NCI-H1092 (cell line): ENCODE measurements at places on chromosomes 12 and 14.
A peak's percentile ranks its signal among the peaks of the same experiment; 100 is the strongest.

GRCh38 chr14:106308839-106309389 is 782.5 kb downstream of the TMEM121 start:
- no peak for DNase-seq

- DNase-seq, result peak; percentile 84
These were observed 164.6 kb downstream of the TMEM117 start for GRCh38 chr12:44000309-44000952.

DNA sequence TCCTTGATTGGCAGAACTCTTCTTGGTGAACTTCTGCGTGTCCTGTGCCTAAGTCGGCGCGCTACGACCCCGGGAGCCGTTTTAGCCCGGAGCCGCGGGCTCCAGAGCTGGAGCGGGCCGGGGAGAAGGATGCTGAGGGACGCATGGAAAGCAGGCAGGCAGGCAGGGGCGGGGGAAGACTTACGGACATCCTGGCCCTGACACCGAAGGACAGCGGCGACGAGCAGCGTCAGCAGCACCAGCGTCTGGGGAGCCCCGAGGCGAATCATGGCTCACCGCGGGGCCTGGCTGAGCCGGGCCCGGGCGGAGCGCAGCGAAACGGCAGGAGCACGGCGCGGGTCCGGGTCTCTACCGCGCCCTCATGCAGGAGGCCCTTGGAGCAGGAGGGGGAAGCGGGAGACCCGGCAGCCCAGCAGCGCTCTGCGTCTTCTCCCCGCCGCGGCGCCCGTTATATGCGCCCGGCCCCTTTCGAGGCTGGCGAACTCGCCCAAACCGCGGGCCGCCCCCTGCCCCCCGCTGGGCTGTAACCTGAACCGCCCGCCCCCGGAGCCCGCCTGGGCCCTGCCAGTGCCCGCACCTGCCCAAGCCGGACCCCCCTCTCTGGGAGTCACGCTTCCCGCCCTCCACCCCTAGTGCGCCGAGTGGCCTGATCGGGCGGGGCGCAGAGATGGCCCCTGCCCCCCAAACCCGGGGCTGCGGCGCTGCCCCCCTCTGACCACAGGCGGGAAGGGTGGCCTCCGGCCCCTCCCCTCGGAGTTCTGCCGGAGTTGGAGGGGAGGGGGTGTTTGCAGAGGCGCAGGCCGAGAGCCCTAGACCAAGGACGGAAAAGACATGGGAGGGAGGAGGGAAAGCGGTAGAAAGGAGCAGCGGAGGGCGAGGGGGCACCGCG is at the start of gene COL2A1:
COL2A1 (minus strand) TSS at position 424 of the 889 bp plus-strand sequence; CDS start at position 269, 155 bp downstream.
- DNase-seq, result peak; percentile 70

DNA sequence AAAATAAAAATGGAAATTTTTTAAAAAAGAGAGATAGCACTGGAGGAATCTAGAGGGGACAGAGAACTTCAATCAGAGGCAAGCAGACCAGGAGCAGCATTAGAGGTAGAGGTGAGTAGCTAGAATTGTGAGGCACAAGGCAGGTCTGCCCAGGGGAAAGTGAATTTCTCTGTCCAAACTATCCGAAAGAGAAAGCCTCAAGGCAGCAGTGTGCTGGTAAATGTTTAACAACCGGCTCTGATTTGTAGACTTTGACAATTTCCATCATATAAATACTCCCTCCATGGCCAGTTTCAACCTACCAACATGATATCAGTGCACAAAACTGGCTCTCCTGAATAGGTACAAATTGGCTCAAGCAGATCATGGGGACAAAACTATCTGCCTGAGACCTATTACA is 160.6 kb upstream of the EGLN3 start:
- no peak for DNase-seq

DNA sequence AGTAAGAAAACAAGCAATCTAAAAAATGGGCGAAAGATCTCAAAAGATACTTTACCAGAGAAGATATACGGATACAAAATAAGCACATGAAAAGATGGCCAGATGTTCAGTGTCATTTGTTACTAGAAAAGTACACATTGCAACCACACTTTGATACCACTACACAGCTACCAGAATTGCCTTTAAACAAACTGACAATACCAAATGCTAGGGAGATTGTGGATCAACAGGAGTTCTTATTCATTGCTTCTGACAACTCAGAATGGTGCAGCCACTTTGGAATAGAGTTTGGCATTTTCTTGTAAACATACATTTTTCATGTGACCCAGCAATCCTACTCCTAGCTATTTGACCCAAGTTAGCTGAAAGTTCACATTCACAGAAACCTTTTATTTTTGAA is 136.3 kb downstream of the FUT8 start:
- no peak for DNase-seq

DNA sequence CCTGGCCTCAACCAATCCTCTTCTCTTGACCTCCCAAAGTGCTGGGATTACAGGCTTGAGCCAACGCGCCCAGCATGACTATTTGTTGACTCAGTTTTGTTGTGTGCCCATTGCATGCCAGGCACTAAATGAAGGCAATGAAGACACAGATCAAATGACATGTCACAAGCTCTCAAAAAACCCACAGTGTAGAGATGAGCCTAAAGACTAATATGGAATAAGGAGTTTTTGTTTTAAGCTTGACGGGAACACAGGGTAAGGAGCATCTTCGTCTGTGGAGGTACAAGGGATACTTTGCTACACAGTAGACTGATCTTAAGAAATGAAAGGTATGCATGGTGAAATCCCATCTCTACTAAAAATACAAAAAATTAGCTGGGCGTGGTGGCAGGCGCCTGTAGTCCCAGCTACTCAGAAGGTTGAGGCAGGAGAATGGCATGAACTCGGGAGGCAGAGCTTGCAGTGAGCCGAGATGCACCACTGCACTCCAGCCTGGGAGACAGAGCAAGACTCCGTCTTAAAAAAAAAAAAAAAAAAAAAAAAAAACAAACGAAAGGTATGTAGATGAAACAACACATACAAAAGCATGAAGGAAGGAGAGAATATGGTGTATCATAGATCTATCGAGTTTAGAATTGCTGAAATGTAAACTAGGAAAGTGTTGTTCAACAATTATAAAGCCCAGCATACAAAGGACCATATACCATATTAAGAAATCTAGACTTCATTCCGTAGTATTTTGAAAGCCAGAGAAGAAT is 122.1 kb upstream of the PTPRB start:
- no peak for DNase-seq

DNA sequence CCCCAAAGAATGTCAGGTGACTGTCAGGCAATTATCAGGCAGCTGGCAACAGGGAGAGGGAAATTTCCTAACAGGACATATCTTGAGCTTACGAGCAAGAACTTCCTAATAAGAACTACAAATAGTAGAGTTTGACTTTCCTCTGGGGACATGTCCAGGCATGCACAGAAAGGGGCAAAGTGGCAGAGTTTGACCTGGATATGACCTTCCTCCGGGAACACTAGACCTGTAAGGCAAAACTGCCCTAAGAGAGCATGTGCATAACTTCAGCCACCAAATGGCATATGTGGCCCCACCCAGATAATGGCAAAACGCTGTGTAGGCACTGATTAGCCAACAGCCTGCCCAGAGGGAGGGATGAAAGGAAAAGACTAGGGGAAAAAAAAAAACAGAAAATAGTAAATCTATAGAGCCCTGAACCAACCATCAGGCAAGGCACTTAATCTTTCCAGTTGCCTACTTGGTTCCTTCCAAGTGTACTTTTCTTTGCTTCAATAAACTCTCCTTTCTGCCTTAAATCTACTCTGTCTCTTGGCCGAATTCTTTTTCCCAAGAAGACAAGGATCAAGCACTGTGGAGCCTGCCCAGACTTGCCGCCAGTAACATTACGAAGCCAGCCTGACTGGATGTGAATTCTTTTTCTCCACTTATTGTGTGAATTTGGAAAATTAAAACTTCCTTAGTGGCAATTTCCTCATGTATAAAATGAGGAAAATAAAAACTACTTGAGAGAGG is 164.1 kb downstream of the SPTSSA start:
- DNase-seq, result no peak

GRCh38 chr14:95274279-95274678 is 45.4 kb downstream of the CLMN start:
- no peak for DNase-seq

DNA sequence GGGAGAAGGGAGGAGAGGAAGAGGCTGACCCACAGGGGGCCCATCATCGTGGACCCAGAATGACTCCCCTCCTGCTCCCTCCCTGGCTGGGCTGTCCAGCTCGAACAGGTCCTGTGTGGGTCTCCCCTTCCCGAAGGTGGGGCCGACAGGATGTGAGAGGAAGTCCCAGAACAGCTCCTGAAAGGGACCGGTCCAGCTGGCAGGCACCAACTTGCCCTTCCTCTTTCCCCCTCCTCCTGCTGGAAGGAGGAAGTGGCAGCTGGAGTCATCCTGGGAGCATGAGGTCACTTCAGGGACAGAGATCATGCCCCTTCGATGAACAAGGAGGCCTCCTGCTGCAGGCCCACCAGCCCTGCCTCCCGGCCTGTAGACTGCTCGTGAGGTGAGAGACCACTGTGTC is 35.0 kb upstream of the BEGAIN start:
- no peak for DNase-seq

DNA sequence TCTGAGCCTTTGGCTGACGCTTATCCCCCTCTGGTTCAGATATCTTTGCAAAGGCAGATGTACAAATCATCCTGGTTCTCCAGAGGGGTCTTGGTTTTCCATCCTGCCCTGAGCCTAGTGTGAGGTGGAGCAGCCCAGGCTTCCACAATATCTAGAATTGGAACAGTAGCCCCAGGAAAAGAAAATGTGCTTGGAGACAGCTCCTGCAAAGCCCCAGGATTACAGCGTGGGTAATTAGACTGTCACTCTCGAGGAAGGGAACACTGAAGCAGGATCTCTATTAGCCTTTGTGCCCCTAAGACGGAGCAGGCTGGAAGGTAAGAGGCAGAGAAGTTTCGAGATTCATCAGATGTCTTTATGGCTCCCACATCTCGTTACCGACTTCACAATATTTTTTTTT is 59.4 kb downstream of the TMEM132C start:
- DNase-seq, result no peak

GRCh38 chr14:103870144-103870876 is 22.9 kb upstream of the PPP1R13B start:
- no peak for DNase-seq

GRCh38 chr14:81401420-81402122 is 1.4 kb upstream of the STON2 start:
- DNase-seq, result no peak

DNA sequence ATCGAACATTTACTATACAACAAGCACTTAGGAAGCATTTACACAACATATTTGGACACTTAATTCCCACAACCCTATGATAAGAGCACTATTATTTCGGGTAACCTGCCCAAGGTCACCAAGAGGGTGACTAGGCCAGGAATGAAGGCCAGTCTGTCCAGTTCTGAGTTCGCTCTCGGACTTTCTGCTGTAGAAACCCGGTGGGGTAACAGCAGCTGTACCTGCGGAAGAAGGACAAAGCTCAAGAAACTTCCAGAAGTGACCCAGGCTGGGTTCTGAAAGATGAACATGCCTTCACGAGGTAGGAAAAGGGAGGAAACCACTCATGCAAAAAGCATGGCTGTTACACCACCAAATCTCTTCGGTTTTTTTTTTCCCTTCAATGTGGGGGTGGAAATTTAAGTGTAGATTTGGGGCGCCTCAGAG is 10.8 kb downstream of the PLA2G1B start:
- no peak for DNase-seq

GRCh38 chr14:98408024-98408555 is 863.9 kb downstream of the BCL11B start:
- no peak for DNase-seq

- no peak for DNase-seq
These were observed 19.5 kb downstream of the TRAF3 start for GRCh38 chr14:102796661-102797190.

DNA sequence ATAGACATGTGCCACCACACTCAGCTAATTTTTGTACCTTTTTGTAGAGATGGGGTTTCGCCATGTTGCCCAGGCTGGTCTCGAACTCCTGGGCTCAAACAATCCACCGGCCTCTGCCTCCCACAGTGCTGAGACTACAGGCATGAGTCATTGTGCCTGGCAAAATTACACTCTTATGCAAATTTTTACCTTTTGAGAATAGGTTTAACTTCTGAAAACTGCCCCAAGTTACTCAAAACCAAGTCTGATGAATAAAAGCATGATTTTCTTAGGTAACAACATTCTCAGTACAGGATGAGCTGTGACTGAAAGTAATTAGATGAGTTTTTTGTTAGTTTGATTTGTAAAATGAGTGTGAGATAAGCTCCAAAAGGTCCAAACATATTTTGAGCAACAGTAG is 166.0 kb downstream of the RPS29 start:
- DNase-seq, result no peak

GRCh38 chr12:25725931-25726330 is 172.8 kb upstream of the LMNTD1 start:
- DNase-seq, result no peak

- no peak for DNase-seq
These were observed 31.3 kb downstream of the ACTN1 start for GRCh38 chr14:68947802-68948201.

GRCh38 chr14:50388256-50388931 is 8.3 kb downstream of the CDKL1 start:
- no peak for DNase-seq
